Activated naive CD4-positive, alpha-beta T cell (primary cell): ENCODE measurements at places on chromosomes 1 and 21.

DNA sequence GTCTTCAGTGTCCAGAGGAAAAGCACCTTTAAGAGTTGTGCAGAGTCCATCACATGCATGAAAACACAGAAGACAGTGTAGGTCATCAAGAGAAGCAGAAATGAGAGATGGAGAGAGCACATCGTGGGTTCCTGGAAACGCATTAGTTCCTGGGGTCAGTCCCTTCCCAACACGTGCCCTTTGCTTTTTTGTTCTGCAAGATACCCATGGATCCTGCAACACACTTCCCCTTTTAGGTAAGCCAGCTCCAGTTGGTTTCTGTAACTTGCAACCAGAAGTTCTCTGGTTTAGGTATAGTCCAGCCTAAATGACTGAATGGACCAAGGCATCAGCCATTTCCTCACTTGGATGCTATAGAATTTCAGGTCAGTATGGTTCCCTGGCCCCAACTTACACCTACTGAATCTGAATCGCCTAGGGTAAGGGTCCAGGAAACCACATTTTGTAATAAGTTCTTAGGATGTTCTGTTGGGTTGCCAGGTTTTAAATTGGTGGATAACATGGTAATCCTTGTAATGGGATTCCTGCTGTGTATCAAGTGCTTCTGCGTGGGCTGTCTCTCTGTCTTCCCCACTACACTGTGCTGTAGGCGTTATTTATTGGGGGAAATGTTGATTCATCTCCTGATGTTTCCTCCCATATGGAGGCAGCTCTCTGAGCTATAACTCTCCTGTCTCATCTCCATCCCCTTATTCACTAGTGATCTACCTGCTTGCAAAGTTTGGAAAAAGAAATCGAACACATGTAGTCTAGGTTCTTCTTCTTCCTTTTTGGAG is 230.6 kb downstream of the TNR start:
- no peak for DNase-seq

GRCh38 chr1:80994934-80995333 is 805.8 kb upstream of the ADGRL2 start:
- no peak for DNase-seq

- no peak for DNase-seq
Measured at GRCh38 chr1:186502087-186502486, 41.2 kb upstream of the PDC start.

GRCh38 chr1:156546267-156546666 is 26.1 kb downstream of the IQGAP3 start:
- no peak for DNase-seq

GRCh38 chr1:62601457-62601856 is 4.1 kb downstream of the ANGPTL3 start:
- DNase-seq = no peak

GRCh38 chr1:6984986-6985385 is 199.7 kb downstream of the CAMTA1 start:
- DNase-seq = no peak

GRCh38 chr21:16195538-16195910 is 465.7 kb downstream of the USP25 start:
- DNase-seq = no peak
